Suppressor macrophage treated with lipopolysaccharide for 4 hours (primary cell): ENCODE measurements at places on chromosomes 6 and 20.
A peak's percentile ranks its signal among the peaks of the same experiment; 100 is the strongest.

DNA sequence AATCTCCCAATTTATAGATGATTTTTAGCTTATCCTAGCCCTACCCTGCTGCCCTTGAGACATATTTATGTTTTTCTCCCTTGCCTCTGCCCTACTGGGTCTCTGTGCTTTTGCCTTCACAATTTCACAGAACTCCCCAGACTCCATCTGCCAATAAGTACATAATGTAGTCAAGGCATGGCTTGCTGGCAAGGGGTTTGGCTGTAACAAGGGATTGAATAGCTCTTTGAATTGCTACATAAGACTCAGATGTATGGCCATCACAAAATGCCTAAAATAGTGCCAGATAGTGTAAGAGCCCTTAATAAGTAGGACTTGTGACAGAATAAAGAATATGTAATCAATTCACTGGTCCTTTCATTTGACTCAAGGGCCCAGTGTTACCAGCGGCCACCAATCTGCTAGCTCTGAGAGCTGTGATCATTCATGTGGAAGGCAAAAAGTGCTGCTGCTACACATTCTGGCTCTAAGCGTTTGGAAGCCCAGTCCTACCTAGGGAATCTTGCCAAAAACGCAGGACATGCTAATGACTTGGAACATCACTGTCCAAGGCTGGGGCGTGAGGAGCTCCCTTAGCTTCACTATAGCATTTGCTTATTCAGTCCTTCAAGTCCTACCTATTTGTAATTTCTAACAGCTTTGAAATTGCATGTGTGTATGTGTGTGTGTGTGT lies 20.5 kb downstream of the CLVS2 start:
- DNase-seq = no peak

GRCh38 chr20:64024141-64024990 lies 11.6 kb upstream of the C20orf204 start:
- DNase-seq = no peak

DNA sequence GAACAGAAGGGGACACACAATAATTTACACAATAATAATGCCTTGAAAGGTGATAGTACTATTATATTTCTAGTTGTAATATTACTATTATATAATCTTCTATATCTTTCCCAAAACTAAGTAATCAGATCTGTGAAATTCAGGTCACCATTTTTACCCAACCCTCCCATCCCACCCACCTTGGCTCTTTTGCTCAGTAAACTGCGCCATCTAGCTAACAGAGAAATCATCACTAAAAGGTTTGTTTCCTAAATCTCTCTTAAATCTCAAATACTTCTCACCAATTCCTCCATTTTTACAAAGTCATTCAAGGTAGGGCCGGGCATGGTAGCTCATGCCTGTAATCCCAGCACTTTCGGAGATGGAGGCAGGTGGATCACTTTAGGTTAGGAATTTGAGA lies 83.4 kb downstream of the CDK19 start:
- DNase-seq = no peak

- no peak for DNase-seq
Measured at GRCh38 chr6:62528894-62529526, 243.0 kb upstream of the KHDRBS2 start.

DNA sequence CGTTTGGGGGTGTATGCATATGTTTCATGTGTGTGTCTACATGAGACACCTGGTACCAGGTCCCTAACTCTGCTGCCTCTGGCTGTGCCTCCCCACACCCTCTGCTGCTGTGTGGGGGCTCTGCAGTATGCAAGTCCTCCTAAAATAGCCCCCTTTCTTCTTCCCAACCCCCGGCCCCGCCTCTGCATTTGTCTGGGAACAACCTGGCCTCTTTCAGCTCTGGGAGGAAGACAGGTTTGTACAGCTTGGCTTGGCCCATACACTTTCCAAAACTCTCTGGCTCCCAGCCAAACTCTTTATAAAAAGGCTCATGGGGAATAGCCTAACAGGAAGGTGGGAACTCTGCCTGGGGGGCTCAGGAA lies 27.1 kb upstream of the EMILIN3 start:
- no peak for DNase-seq

DNA sequence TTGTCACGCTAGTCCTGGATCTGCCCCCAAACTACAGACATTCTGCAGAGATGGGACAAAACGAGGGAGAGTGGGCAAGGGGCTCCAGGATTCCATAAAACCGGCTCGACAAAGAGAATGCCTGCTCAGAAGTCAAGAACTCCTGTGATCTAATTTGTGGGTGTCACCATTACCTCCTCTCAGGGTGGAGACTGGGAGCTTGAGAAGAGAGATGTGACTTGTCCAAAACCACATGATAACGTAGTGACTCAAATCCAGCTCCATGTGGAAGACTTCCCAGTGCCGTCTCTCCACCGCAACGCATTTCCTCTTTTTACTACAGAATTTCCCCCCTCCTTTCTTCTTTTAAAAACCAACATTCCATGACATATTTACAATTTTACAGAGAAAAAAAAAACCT lies 44.3 kb downstream of the TRERF1 start:
- peak; percentile 86 for DNase-seq

GRCh38 chr6:129773304-129773703 lies 63.3 kb upstream of the ARHGAP18 start:
- no peak for DNase-seq

GRCh38 chr6:150729188-150729748 lies 129.6 kb downstream of the PLEKHG1 start:
- no peak for DNase-seq
